ENCODE measurements at places on chromosomes 4 and X.

DNA sequence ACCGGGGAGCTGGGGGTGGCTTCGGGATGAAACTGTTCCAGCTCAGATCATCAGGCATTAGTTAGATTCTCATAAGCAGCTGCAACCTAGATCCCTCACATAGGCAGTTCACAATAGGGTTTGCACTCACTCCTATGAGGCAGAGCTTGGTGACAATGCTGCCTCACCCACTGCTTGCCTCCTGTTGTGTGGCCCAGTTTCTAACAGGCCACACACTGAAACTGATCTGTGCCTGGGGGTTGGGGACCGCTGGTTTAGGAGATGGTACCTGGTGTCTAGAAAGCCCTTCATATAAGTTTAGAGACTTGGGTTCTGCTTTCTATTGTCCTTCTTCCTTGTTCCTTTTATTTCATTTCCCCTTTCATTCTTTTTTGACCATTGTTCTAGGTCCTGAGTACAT, 234.2 kb downstream of the FRAS1 start:
- DNase-seq, result no peak

DNA sequence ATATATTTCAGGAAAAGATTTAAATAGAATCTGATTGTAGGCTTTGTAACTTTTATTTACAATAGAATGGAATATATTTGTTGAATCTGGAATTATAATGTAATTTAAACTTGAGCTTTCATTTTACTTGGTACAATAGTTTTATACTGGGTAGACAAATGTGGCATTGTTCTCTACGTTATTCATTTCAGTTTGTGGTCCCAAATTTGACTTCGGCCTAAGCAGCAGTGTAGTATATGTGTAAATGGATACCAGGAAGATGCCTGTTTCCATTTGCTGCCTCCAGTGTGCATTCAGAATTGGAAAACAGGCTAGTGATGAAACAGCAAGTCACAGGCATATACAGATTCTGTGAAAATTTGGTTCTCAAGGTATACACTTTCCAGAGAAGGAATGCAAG, 77.8 kb downstream of the CLDN22 start:
- DNase-seq, result no peak

DNA sequence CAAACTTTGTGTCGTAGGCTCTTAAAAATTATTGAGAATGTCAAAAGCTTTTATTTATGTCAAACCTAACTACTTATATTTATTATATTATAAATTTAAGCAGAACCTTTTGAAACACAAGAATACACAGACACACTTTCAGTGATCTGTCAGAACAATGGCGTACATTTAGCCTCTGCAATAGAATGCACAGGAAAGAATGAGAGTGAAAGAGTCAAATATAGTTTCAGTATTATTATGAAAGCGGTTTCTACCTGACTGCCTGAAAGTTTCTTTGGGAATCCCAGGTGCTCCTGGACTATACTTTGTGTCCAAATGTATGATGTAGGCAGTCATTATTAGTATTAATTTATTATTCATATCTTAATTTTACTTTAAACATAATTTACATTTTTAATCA, 872.0 kb upstream of the AGA start:
- DNase-seq, result no peak

GRCh38 chrX:15988661-15989603, 134.3 kb upstream of the AP1S2 start:
- DNase-seq, result no peak

- DNase-seq, result no peak
These were observed 171.1 kb upstream of the ANKRD50 start for GRCh38 chr4:124883632-124884031.

DNA sequence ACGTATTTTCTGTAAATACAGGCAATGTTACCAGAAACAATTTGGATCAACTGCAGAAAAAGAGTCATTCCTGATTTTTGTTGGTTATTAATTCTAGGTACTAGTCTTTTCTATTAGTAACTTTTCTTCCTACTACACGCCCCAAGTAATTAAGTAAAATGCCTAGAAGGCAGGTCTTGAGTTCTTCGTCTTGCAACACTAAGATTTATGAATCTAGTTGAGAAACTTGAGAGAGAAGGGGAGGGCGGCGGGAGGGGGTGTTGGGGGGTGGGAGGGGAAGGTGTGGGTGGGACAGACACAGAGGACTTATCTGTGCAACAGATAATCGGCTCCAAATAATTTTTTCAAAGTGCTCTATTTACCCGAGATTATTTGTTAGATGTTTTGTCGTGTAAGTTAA, 3.0 kb downstream of the RAP2C start:
- no peak for DNase-seq

DNA sequence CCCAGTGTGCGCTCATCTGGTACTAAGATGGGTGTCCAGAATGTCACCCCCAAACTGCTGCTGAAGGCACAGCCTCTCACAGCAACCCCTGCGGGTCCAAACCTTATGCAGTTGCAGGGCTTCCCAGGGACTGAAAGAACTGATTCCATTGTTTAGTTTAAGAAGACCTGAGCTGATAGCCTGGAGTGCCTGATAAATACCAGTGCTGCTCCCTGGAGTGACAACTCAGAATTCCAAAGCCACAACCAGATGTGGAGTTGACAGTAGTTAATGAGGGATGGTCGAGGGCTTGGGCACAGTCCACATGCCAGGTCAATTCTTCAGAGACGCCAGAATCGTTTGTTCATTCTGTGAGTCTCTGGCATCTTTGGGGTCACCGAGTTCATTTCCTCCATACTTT, 71.2 kb downstream of the LNX1 start:
- DNase-seq, result no peak

DNA sequence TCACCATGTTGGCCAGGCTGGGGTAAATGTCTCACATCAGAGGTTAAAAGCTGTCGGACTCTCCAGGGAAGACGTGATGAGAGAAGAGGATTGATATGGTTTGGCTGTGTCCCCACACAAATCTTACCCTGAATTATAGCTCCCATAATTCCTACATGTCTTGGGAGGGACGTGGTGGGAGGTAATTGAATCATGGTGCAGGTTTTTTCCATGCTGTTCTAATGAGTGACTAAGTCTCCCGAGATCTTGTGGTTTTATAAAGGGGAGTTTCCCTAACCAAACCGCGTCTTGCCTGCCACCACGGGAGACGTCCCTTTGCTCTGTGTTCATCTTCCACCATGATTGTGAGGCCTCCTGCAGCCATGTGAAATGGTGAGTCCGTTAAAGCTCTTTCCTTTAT, 64.4 kb downstream of the ASMT start:
- no peak for DNase-seq

DNA sequence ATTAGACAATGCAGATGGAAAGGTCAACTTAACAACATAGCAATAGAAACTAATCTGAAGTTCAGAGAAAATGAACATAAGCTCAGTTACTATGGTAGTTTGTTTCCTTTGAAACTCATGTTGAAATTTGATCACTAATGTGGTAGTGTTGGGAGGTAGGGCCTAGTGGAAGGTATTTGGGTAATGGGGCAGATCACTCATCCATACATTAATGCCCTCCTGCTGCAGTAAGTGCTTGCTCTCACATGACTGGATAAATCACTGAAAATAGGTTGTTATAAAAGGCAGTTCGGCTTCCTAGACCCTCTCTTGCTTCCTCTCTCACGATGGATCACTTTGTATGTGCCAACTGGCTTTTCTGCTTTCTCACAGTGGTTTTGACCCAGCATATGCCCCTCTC, 567.4 kb upstream of the GALNT7 start:
- no peak for DNase-seq

GRCh38 chr4:5717449-5718158, 6.6 kb downstream of the EVC start:
- DNase-seq, result no peak

- DNase-seq, result no peak
These were observed 31.4 kb downstream of the SSX5 start for GRCh38 chrX:48165241-48165640.

- DNase-seq, result no peak
These were observed 53.1 kb downstream of the ARHGEF38 start for GRCh38 chr4:105605493-105605892.

GRCh38 chr4:138114434-138114833, 127.7 kb downstream of the SLC7A11 start:
- DNase-seq, result no peak

DNA sequence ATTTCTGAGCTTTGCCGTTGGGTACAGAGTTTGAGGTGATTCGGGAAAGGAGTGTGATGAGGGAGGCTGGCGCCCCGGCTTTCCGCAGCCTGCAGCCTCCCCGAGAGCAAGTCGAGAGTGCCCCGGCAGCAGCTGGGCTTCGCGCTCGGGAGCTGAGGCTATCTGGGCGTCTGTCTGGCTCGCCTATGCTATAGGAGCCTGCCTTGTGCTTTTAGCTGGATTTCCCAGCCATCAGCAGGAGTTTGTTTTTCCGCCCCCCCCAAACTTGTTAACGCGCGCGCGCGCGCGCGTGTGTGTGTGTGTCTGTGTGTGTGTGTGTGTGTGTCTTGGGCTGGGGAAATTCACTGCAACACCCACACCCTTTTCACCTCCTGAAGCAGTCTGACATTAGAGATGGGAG, 765 bp upstream of the DGKK start:
- DNase-seq, result no peak

GRCh38 chrX:105120463-105120862, 100.0 kb downstream of the TEX13A start:
- no peak for DNase-seq

DNA sequence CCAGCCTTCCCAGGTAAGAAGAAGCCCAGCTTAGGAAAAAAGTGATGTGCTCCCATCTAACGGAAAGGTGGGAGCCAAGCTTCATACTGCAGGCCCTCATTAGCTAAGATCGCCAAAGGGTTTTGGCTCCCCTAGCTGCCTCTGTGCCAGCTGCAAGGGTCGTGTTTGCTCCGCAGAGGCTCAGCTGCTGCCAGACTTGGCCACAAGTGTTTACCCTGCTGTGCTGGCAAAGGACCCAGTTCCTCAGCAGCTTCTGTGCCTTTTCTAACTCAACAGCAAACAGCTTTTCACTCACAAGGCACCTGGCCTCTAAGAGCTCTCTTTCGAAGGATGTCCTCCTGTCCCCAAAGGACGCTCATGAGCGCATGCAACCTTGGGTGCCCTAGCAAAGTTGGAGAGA, 12.2 kb upstream of the VMA21 start:
- no peak for DNase-seq

DNA sequence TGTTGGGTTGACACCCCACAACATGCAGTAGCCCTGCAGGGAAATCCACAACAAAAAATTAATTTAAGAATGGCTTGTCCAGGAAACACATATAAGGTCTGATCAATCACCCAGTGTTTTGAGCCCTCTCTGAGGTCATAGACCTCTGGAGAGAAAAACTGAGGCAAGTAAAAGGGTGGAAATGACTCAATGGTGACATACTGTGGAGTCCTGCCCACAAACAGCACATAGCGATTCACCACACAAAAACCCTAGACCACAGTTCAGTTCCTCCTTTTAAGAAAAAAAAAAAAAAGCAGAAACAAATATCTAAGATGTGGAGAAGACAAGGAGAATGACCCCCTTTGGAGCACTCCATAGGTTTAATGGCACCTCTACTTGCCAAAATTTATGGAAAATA, 2691.0 kb downstream of the PCDH7 start:
- no peak for DNase-seq

- no peak for DNase-seq
These were observed 26.9 kb downstream of the HTRA3 start for GRCh38 chr4:8296491-8296890.

DNA sequence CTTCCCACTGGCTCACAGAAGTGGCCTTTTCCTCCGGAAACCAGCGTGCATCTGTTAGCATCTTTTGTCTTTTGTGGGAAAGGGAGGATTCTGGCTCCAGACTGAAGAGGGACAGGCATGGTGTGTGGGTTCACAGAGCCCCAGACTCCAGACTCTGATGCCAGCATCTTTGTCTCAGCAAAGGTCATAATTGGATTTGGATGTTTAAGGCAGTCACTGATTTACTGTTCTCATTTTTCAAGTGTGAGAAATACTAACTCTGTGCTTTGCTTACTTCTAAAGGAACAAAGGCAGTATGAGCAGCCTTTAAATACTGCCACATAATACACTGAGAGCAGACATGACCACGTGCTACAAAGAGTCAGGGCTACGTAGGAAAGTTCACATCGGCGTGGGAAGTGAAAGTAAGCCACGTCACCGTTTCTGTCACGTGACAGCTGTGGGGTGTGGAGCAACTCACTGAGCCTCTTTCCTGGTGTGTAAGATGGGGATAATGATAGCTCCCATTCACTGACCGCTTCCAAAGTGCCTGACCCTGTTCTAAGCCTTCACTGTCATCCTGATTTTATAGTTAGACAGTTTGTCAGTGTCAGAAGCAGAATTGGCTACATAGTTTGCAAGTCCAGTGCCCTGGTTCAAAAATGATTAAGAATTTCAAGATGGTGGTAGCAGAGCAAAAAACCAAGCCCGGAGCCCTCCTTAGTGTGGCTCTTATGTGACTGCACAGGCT, 24.8 kb upstream of the TMSB4X start:
- DNase-seq, result no peak

DNA sequence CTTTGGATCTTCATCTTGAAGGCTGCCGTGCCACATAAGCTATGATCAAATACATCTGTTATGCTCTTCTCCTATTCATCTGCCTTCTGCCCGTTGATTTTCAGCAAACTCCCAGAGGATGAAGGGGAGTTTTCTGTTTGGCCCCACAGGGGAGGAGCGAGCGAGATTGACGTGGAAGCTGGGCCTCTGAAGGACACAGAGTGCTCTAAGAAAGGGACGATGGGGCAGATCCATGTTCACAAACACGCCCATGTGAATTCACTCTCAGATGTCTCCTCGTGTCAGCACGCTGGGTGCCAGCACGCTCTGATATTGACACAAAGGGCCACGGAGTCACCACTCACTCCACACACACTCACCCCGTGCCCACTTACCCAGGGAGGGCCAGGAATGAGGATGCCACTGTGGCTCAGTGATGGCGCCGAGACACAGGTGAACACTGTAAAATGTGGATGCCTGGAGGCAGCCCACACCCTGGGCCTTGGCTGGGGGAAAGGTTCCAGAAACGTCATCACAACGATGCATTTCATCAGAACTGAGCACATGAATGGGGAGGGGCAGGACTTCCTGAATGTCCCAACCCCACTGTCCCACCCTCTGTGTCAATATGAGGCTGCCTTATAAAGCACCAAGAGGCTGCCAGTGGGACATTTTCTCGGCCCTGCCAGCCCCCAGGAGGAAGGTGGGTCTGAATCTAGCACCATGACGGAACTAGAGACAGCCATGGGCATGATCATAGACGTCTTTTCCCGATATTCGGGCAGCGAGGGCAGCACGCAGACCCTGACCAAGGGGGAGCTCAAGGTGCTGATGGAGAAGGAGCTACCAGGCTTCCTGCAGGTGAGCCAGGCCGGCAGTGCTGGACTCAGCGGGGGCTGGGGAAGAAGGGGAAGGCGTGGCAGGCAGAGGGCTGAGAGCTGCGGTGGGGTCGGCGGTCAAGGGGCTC, at the start of gene S100P:
Gene S100P (plus strand): TSS at position 648 of the 946 bp plus-strand sequence. CDS start 55 bp downstream, at position 703.
- DNase-seq, result no peak

- DNase-seq, result no peak
These were observed 5.3 kb downstream of the YIPF7 start for GRCh38 chr4:44646151-44646550.

DNA sequence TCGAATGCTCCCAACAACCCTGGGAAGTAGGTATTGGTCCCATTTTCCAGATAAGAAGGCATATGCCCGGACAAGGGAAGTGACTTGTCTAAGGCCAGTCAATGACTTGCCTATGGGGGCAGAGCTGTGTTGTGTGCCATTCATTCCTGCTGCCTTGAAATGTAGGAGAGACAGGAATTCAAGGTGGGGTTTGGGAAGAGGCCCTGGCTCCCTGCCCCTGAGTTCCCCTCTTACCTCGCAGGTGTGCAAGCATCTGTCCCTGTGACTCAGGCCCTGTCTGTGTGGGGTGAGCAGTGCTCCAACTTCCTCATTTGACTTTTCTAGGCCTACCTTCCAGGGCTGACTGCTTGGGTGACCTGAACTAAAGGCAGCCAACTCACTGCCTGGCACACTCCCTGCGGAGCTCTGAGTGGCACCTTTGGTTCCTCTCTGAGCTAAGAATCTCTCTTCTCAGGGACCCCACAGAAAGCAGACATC, 5.1 kb downstream of the EFNB1 start:
- DNase-seq, result no peak
